ENCODE measurements at places on chromosomes 7 and 10.

- DNase-seq, result no peak
These were observed 208.7 kb upstream of the PHYHIPL start for GRCh38 chr10:58967551-58968388.

DNA sequence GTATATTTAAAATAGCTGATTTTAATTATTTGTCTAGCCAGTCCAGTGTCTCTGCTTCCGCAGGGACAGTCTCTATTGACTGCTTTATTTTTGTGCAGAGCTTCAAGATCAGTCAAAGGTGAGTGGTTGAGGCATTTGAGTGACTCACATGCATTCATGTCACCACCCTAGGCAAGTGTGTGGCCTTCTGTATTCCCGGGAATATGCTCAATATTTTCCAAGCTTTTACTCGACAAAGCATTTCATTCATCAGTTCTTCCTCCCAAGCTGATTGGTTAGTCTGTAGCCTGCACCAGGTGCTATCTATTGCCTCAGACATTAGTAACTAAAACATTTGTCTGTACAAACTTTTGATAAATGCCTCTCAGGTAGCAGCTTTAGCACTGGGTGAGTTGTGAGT lies 471.5 kb upstream of the NRG3 start:
- no peak for DNase-seq

DNA sequence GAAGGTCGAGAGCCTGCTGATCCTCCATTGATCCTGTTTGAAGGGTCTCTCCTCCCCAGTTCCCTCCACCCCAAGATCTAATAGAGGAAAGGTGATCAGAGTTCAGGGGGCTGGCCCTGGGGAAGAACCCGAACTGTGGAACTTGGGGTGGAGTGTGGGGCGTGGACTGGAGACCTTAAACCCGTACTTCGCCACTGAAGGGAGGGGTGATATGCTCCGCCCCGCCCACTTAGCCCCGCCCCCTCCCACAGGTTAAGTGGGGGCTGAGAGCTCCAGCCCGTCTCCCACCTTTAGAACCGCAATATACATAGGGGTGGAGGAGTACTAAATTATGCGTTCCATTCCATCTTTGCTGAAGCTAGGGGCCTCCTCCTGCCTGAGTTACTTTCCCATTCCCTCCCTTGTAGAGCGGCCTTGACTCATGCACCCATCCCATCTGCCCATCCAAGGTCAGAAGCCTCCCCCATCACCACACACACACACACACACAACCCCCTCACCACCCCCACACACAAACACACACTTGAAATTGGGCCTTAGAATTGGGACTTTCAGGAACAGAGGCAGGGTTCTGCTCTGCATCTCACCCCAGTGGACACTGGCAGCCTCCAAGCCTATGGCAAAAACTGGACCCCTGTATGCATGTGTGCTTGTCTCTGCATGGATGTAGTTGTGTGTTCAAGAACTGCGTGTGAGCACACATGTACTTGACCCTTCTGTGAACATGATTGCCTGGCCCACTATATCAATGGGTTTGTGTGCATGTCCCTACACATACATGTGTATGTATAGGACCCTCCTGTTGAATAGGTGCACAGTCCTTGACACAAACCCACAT lies 991 bp downstream of the SEMA4G start:
- DNase-seq, result peak; percentile 12

- DNase-seq, result no peak
These were observed 93.0 kb upstream of the PCGF5 start for GRCh38 chr10:91127341-91128082.

DNA sequence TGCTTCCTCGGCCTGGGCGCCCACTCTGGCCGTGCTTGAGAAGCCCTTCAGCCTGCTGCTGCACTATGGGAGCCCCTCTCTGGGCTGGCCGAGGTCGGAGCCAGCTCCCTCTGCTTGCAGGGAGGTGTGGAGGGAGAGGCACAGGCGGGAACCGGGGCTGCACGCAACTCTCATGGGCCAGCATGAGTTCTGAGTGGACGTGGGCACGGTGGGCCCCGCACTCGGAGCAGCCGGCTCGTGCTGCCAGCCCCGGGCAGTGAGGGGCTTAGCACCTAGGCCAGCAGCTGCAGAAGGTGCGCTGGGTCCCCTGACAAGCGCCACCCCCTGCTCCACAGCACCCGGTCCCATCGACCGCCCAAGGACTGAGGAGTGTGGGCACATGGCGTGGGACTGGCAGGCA lies 9.0 kb upstream of the PDK4 start:
- no peak for DNase-seq

DNA sequence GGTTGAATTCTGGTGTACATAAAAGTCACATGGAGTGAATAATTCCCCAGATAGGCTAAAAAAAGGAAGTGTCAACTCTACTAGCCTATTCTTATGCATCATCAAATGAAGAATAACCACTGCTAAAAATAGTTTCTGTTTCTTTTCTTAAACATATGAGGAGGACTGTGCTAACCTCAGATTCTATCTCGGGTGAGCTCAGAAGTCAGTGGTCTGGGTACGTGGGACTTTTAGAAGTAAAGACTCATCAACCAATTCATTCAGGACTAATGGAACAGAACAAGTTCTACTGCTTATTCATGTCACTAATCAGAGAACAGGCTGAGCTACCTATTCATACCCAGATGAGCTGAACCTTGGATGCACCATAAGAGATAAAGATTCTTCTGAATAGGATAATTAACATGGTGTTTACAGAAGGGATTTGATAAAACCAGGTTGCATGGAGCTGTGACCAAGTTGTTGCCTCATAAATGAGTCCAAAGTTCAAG lies 9.5 kb upstream of the ASAH2 start:
- DNase-seq, result no peak

GRCh38 chr10:63832686-63833085 lies 311.5 kb downstream of the REEP3 start:
- no peak for DNase-seq

DNA sequence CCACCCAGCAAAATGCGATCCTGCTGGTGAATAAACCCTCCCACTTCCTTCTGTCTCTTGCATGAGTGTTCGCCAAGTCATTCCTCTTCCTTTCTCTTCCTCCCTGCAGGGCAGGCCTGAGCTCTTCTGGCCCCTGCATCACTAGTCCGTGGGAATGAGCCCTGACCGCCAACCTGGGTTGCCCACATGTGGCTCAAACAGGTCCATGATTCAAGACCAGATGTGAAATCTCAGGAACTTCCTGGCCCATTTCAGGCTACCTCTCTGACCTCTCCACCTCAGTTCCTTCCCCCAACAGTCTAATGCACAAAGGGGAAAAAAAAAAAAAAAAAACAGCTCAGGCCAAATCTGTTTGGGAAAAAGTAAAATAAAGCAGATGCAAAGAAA lies 5.4 kb upstream of the YWHAG start:
- DNase-seq, result no peak

DNA sequence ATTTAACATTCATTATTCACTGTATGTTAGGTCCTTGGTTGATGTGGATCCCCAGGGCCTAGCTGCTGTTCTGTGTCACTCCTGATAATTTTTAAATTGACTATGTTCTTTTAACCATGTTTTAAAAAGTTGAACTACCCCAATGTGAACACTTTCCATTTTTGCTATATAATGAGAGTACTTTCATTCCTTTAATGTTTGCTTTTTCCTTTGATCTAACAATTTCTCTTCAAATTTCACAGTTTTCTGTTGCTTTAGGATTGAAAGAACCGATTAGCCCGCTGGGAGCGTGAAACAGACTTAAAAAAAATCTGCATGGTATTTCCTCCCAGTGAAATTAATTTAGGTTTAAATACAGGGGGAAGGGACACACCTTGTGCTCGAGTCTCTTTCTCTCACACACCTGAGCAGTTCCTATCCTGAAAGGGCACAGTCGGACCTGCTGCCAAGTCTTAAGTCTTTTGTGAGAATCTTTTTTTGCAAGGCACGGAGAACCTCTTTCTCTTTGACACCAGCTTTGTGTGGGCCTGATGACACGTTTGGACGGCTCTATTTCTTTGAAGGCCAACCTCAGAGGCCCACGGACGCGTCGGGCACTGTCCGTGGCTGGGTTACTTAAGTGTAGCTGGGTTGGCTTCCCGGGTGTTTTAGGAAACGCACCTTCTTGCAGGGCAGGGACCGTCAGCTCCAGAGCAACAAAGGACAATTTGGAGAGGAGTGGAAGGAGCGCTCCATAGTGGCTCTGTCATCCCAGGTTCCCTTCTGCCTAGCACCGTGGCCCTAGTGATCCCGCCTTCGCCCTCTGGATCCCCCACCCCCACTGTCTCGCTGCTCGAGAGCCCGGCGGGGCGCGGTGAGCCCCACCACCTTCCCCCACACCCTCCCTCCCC lies 1.0 kb upstream of the CHN2 start:
- DNase-seq, result no peak

- DNase-seq, result no peak
These were observed 45.0 kb downstream of the ESYT2 start for GRCh38 chr7:158784270-158784669.

GRCh38 chr10:131070856-131071255 lies 240.7 kb downstream of the TCERG1L start:
- no peak for DNase-seq

GRCh38 chr10:75655791-75656451 lies 224.5 kb downstream of the LRMDA start:
- no peak for DNase-seq

GRCh38 chr7:95246831-95247370 lies 77.4 kb downstream of the PON1 start:
- no peak for DNase-seq

GRCh38 chr10:97083228-97083829 lies 102.4 kb downstream of the SLIT1 start:
- no peak for DNase-seq

- no peak for DNase-seq
These were observed 338.3 kb downstream of the KCNMA1 start for GRCh38 chr10:77299320-77299719.

DNA sequence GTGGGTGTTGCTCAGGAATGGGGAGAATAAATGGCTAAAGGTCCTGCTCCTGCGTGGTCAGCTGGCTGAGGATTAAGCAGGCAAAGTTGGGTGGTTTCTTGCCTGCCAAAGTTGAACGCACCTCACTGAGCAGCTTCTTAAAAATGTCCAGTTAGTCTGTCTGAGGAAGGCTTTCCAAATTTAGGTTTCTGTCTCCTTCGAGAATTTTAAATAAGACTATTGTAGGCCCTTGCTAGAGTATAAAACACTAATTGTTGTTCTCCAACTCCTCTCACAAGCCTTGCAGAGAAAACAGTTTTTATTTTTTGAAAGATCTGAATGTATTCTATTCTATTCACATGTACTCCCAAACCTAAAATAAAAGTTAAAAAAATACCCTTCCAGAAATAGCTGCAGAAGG lies 122.0 kb upstream of the LAMB4 start:
- DNase-seq, result no peak

DNA sequence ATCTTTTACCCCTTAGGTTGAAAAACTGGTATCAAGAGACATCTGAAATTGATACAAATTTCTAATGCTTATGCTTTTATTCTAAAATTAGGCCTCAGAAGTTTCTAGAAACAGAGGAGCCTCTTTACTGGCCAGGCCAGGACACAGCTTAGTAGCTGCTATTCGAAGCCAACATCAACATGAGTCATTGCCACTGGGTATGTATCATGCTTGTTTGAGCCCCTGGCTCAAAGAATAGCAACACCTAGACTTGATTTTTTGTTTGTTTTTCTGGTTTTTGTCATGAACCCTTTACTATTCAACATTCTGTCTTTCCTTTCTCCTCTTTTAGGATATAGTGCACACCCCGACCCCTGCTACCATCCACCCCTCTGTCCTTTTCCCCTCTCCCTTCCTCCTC lies 90.9 kb upstream of the STK17A start:
- no peak for DNase-seq

- no peak for DNase-seq
These were observed 199.3 kb upstream of the MDFIC start for GRCh38 chr7:114722562-114722961.

DNA sequence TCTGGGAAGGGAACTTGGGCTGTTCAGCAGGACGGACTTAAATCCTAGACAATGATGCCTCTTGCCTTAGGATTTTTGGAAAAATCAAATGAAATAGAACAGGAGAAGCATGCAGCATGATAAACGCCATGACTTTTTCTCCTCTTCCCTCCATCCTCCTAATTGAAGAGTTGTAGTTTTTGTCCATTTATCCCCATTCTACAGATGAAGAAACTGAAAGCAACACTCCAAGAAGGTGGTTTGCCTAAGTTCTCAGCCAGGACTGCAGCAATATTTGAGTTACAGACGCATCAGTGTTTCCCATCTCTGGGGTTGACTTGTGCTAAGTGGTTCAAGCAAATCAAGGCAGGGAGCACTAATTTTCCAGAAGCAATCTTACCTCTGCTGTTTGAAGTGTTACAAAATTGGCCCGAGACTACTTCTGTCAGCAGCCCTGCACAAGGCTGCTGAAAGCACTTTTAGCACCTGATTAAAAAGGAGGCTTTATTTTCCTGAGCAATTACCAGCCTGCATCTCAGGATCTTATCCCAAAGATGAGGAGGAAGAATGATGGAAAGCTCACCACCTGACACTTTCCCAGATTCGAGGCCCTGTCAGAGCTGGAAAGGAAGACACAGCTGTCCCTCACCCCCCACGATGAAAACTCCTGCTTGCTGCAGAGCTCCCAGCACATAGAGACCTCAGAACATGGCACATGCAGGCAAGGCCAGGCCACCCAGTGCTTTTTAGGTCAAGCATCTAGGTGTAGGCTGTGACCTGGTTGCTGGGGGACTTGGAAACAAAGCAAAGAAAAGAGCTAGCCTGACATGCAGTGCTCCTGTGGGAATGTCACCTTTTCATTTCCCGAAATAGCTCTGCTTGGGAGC lies 19.7 kb upstream of the C10orf71 start:
- no peak for DNase-seq

GRCh38 chr7:564176-564865 lies 44.7 kb upstream of the PDGFA start:
- no peak for DNase-seq

DNA sequence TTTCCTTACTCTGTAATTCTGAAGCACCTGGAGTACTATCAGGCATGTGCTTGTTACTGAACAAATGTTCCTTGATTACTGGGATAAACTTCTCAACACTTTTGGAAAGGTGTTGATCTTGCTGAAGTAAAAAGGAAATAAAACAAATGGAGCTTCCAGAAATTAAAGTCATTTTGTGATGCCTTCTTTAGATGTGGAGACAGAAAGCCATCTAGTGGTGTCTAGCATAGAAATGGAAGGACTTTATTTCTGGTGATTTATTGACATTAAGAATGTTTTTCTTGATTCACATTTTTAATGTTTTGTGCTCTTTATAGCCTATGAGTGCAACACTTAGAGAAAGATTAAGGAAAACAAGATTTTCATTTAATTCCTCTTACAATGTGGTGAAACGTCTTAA lies 1.4 kb downstream of the SFR1 start:
- DNase-seq, result no peak

- no peak for DNase-seq
These were observed 115.5 kb downstream of the LMBR1 start for GRCh38 chr7:156777364-156778069.

GRCh38 chr7:70602117-70602516 lies 529.8 kb upstream of the GALNT17 start:
- no peak for DNase-seq

- DNase-seq, result no peak
These were observed 33.3 kb upstream of the TM9SF3 start for GRCh38 chr10:96619796-96620773.

Data from T-helper 22 cell (primary cell).